ENCODE measurements at places on chromosomes 5 and 9.

GRCh38 chr9:124478354-124478753 is 28.1 kb downstream of the ADGRD2 start:
- DNase-seq = no peak

DNA sequence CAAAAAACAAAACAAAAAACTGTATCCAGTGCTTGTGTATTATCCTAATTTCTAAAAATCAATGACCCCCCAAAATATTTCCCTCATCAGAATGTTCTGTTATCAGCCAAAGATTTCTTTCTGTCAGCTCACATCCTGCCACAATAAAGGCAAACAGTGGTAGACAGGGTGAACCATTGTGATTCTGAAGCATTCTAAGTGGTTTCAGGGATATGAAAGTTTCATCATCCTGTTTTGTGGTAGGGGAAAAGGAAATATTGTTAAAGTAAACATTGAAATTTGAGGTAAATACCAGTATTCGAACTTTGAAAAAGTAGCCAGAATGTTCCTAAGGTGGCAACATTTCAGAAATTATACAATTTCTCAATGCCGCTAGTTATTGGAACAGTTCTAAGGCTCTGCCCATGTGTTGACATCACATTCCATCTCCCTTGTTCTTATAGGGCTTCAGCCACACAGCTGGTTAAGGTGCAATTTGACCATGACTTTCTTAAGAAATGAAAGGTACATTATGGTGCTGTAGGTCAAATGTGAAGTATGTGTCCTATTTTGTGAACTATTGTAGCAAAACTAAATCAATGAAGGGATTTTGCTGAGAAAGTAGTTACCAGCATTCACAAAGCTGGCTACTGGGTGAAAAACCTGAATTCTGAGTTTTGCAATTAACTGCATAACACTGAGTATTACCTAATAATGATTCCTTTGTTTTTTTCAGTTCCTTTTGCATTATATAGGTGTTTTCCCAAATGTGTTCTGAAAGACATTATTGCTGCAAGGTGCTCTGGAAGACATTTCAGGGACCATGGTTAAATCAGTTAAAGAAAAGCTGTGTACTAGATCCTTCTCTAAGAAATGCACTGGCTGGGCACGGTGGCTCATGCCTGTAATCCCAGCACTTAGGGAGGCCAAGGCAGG is 107.6 kb upstream of the RASGRF2 start:
- DNase-seq = no peak

DNA sequence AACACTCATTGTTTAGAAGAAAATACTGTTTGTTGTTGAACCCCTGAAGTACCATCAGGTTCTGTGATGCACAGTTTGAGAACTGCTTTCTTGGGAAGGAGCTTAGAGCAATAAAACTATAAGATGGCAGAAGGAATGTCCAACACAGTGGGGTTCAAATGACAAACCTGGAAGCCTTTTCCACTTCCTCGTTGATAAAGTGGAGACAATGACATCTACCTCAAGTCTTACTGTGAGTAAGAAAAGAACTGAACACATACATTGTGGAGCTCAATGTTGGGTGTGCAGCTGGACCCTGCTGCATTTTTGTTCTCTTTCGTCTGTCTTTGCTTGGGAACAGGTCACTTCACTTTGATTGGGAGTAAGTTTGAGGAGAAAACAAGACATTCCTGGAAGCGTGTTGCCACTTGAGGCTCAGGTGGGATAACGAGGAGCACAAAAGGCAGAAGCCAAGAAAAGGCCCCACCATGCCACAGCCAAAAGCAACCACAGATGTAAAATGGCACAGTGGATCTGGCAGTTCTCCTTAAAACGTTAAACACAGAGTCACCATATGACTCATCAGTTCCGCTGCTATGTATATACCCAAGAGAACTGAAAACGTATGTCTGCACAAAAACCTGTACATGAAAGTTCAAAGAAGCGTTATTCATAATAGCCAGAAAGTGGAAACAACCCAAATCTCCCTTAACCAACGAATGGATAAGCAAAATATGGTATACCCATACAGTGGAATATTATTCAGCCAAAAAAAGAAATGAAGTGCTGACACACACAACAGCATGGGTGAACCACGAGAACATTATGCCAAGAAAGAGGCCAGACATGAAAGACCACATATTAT is 42.9 kb upstream of the SUB1 start:
- DNase-seq = no peak

GRCh38 chr5:39203275-39203922 is 16.0 kb downstream of the FYB1 start:
- no peak for DNase-seq

GRCh38 chr5:99926463-99926862 is 608.7 kb upstream of the FAM174A start:
- DNase-seq = no peak

GRCh38 chr5:158851488-158851887 is 248.2 kb downstream of the EBF1 start:
- no peak for DNase-seq

DNA sequence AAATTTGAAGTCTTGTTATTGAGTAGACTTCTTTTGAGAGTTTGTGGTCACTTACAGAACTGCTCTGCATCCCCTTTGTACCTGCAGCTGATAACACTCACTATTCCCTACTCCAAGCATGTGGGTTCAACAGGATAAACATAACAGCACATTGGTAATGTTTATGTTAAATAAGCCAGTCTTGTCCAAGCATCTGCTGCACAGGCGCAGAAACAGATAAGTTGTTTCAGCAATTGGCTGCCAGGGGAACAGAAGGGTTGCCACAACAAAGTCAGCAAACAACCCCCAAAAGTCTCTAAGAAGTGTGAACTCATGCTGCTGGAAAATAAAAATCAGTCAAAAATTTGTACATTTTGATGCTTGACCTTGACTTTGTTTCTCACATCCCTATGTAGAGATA is 174.6 kb downstream of the GDNF start:
- no peak for DNase-seq

DNA sequence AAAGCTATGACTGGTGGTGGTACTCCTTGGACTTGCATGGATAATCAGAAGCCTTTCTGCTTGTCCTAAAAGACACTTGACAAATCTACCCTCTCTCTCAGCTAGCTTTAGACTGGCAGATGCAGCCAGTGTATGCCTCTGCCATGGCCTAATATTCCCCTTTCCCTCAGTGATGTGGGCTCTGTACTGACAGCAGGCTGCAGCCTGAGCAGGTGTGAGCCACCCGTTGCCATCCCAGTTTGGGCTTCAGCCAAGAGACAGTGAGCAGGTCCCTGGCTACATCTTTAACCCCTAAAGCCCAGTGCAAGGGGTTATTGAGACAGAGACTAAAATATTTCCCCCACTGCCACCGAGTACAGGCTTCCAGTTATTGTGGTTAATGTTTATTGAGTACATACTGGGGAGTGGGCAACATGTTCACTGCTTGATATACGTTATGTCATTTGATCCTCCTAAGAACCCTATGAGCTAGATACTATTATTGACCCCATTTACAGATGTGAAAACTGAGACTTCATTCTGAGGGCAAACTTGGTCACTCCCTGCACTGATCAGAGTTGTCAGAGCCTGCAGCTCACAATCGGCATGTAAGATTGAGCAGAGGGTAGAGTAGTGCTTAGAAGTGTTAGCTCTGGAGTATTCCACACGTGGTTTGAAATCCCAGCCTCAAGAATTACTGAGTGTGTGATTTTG is 254.2 kb downstream of the ARHGAP26 start:
- DNase-seq = no peak

GRCh38 chr5:150120062-150120441 is 33.7 kb upstream of the CSF1R start:
- no peak for DNase-seq

DNA sequence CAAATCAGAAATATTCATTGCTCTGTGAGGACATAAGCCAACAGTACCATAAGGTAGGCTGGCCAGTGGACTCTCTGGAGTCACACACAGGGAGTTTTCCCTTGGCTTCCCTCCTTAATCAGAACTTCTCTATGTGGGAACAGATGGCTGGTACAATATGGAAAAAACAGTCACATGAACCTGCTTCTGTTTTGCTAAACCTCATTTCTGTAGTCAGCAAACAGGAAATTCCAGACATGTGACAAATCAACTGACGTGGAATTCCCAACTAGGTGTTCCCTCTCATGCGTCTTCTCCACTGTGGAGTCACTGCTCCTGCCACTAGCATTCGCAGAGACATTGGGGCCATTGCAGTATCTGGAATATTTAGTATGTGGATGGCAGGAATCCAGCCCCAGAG is 617.6 kb downstream of the KIF4B start:
- DNase-seq = no peak

- DNase-seq = no peak
These were observed 9.8 kb downstream of the SLC31A2 start for GRCh38 chr9:113160571-113160970.

- no peak for DNase-seq
These were observed 308.5 kb downstream of the MAN2A1 start for GRCh38 chr5:109998208-109998607.

DNA sequence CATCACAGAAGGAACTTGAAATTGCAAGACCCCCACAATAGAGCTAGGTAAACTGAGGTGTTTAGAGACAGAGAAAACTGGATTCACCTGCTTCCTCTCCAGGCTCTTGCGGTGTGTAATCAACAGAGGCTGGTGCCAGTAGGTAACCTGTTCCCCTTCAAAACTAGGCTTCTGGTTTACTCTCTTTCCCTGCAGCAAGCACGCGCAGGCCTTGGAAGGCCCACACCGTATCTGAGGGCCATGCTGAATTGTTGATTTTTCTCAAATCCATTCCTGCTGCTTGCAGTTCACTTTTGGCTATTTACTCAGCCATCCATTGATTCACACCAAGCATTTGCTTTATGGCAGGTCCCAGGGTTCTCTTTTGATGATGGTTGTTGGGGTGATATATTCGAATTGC is 667 bp upstream of the FRRS1L start:
- DNase-seq = no peak

DNA sequence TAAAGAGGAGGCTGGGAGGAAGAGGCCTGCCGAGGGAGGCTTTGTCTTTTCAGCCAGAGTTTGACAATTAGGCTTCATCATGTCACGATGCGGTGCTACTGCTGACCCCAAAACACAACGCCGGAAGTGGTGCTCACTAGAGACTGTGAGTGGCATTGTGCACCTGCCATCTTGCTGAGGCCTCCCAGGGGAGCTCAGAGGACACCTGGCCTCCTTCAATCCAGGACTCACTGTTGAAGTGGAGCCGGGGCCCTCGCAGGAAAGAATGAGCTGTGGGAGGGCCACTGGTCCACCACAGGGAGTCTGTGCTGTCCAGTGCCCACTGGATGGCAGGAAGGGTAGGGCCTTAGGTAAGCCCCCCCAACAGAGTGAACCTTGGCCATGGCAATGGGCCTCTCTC is 12.7 kb upstream of the SLC25A48 start:
- DNase-seq = no peak

- no peak for DNase-seq
These were observed 120.1 kb upstream of the ZNF608 start for GRCh38 chr5:124866355-124867136.

GRCh38 chr9:17928228-17928627 is 349.4 kb downstream of the SH3GL2 start:
- no peak for DNase-seq

DNA sequence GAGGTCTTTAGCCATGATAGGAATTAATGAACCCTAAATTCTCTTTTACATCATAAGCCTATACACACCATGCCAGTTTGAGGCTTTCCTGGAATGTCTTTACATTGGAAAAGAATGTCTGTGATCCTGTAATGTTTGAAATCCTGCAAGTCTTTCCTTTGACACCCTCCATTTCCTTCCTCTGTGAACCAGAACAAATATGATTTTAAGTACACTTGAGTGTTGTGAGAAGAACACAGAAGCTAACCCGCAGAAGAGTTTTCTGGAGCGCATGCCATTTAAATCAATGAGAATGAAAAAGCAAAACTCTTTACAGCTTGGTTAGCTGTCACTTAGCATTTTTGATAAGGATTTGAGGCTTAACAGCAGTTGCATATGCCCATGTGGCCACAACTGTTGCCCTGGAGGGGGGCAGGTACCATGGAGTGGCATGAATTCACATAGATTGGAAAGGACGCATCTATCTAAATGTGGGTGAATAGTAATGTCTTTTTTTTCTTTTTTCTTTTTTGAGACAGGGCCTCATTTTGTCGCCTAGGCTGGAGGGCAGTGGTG is 372.6 kb downstream of the KDM4C start:
- DNase-seq = no peak

DNA sequence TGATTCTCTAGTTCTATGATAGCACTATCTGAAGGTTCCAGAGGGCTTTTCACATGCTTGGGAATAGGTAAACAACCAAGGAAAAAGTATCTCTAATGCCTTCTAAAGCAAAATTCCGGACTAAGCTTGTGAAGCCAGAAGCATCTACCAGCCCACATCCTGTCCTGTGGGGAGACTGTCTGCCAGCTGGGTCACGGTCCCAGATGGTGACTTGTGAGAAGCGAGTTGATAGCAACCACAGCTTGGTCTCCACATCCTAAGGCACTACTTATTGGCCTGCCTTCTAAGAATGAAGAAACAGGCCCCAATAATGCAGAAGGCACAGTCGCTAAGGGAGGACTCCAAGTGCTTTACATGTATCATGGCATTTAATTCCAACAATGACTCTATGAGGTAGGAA is 184.1 kb upstream of the ADRA1B start:
- DNase-seq = no peak

DNA sequence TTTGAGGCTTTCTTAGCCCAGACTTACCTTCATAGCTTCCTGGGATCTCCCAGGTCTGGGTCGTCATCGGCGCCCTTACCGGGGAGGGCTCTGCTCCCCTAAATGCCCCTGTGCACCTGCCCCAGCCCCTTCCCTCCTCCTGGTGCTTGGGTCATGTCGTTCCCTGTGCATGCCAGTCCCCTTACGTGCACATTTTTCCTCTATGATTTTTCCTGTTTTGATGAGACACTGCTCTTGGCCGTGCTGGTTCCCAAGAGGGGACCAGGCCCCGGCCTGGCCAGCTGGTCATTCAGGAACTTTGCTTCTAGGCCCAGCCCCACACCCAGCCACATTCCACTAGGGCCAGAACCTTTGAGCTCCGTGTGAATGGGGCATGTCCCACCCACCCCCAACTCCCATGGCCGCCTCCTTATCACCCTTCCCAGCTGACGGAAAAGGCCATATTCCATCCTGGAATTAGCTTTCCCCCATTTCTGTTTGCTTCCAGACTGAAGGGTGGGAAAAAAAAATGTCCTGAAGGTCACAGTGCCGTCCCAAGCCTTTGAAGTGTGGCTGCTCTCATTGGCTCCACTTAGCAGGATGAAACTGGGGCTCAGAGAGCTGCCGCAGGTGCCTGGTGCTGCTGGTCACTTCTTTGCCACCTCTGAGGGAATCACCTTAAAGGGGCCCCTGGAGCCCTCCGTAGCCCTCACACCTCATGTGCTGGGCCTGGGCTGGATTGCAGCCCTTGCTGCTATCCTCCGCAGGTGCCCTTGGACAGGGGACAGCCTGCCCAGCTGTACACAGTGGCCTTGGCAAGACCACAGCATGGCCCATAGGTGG is 25.1 kb downstream of the ERGIC1 start:
- DNase-seq = no peak

- DNase-seq = no peak
These were observed 36.8 kb upstream of the NEK6 start for GRCh38 chr9:124220946-124221451.

DNA sequence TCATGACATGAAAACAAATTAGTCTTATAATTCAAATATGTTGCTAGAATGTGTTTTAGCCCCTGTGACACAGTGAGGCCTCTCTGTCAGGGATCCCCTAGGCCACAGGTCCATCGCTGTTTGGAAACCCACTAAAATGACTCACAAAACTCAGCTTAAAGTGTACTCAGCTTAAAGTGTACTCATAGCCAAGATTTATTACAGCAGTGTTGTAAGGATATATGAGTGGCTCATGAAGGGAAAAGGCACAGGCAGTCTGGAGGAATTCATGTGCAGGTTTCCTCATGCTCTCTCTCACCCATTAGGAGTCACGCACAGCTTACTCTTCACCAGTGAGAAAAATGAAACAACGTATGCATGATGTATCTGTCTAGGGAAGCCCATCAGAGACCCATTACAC is 24.4 kb upstream of the TGFBI start:
- DNase-seq = no peak

Measured in nucleus accumbens (tissue), 56 donors.